ENCODE measurements at places on chromosomes 3 and 15.
A peak's percentile ranks its signal among the peaks of the same experiment; 100 is the strongest.

DNA sequence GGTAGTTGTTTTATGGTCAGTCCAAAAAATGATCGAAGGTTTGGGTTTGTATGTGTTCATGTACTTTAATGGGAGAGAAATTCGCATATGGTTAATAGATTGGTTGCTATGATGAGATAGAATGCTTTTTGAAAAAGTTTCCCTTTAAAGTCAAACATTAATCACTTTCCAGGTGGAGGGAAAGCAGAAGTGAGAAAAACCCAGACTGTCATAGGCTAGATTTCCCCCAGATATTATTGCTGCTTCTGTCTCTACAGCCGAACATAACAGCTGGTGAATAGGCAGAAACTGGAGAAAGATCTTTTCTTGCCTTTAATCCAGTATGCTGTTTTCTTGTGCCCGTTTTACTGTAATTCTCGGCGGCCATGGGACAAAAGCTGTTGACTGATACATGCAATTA is 287.6 kb downstream of the SOX2 start:
- no peak for DNase-seq

GRCh38 chr15:67065531-67066005 is at the start of gene SMAD3:
Gene SMAD3 (plus strand): TSS chr15:67065602. CDS start chr15:67066155, 553 bp downstream.
- DNase-seq = peak; percentile 65

DNA sequence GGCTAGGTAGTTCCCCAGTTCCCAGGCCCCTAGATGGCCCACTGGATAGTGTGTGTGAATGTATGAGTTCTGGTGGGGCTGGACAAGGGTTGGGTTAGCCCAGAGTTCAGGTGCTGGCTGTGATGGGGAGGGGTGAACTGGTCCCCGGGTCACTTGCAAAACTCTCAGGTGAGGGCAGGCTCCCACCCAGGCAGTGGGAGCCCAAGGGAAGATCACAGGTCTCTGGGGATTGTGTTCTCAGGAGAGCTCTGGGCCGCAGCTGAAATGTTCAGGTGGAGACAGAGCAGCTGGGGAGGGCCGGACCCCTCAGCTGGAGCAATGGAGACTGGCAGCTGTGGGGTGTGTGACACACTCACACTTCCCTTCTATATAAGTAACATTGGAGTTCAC is 12.8 kb upstream of the FAM98B start:
- DNase-seq = no peak

DNA sequence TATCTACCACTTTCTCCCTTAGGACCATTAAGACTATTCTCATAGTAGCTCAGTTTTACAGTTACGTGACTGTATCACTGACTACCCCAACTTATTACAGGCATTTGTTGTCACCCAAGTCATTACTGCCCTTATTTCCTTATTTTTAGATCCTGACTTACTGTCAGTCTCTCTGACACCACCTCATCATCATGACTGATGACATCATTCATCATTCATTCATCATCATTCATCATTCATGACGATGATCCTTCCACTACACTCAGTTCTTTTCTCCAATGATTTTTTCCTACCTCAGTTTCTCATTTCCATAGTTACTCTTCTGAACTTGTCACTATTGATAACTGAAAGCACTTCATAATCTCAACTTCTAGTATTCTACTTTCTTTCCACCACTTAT is 83.8 kb downstream of the ADAM10 start:
- no peak for DNase-seq

All from AG04449 (cell line).